ENCODE measurements at places on chromosomes 6 and 20.

DNA sequence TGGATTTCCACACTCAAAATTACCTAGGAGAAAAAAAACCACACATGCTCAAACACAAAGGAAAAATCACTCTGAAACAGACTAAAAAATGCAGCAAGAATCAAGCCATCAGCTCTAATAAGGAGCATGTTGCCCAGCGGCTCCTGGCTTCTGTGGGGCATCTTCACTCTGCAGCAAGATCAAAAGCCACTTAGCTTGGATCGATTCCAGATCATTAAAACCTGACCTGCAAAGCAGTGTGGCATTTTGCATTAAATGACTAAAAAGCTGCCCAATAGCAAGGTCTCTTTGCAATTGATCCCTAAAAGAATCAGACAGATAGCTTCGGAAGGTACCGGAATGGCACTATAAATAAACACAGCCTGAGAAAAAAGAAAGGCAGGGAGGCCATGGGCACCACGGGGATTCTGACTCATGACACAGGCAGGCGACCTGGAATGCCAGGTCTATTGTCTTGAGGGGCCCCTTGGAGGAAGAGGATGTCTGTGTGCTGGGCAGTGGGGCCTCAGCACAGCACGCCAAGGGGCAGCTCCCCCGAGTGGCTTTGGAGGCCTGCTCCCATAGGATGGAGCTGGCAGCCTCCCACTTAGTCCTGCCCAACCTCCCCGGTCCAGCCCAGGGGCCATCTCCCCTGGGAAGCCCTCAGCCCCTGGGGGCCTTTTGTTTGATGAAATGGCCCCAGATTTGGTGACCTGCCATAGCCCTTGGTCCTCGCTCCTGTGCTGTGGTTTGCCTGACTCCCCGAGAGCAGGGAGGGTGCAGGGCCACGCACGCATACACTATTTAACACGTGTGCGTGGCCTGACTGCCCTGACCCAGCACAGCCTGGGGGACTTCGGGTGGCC, 7.6 kb downstream of the LEMD2 start:
- DNase-seq, result peak; percentile 68

- no peak for DNase-seq
Measured at GRCh38 chr20:45212836-45213235, 6.0 kb downstream of the SEMG1 start.

DNA sequence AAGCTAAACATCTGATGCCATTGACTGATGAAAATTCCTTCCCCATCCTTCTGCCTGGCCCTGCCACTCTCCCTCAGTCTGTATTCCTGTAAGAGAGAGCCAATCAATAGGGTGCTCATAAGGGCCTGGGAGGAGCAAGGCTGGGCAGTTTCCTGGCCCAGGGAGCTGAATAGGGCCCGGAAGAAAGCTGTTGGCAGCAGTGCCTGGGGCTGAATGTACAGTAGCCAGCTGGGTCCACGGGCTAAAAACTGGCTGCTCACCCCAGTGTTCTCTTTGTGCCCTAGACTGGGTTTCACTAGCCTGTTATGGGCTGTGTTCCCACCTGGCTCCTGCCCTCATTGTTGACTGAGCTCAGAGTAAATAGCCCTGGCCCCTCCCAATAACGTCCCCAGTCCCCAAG, 1.7 kb upstream of the WFDC2 start:
- no peak for DNase-seq

GRCh38 chr6:150212778-150213177, 69.9 kb downstream of the PPP1R14C start:
- DNase-seq, result no peak

- no peak for DNase-seq
Measured at GRCh38 chr20:34540596-34541263, 17.8 kb upstream of the MAP1LC3A start.

GRCh38 chr6:161088676-161089328, 97.2 kb downstream of the MAP3K4 start:
- no peak for DNase-seq

DNA sequence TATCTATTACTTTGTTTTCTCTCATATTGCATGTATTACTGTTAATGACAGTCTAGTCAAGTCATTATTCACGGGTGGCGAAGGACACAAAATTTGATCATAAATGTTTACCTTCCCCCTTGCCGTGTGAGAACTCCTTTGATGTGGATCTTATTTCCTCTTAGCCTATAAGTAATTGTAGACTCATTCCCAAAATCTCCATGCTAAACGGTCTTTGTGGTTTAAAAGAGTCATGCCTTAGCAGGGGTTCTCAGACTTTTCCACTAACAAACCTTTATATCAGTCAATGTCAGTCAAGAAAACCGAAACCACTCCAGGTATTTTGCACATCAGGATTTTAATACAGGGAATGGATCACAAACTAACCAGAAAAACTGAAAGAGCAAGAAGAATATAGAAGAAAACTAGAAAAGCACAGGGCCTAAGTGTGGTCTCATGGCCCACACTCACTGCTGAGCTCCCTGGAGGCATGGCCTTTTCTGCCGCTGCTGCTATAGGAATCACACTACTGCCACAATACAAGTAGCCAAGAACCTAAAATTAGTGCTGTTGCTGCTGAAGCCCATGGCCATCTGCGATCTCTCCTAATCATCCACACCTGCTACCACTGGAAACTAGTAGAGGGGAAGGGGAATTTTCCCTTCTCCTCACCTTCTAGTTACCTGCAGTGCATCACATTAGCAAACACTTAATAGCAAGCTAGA, 186.0 kb upstream of the POU3F2 start:
- no peak for DNase-seq

DNA sequence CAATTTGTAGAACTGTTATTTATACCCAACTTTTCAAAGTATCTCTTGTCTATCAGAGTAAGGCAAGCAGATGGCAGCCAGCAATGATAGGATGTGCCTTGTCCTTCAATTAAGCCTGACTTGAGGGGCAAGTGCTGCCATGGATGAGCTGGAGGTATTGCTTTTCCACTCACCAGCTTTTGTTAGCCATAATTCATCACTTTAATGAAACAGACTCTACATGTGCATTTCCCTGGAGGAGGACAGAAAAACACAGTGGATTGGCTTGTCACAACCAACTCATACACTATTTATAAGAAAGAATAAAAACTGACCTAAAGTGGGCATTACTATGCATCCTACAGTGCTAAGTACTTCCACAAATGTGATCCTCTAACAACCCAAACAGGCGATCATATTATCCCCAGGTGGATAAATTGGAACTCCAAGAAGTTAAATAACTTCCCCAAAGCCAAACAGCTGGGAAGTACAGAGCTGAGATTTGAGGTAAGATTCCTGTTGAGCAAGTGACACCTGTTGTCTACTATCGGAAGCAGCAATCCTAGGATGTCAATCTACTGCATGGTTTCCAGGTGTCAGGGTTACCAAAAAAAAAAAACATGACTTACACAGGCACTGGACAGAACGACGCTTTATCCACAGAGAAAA, 73.9 kb upstream of the NRSN1 start:
- no peak for DNase-seq

DNA sequence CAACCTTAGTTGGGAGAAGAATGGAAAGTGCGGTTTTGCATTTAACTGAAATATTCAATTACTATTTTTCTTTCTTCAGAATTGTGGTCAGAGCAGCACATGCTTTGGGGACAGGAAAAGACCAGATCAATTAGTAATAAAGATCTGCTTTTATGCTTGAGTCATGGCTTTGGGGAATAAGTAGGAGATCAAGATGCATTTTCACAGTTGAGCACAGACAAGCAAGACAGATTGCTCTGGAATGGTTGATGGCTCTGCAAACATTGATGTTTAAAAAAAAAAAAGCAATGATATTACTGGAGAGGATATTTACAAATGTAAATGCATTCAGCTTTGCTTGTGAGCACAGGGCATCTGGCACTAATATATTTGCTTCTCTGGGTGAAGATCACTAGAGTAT, 224.4 kb upstream of the SASH1 start:
- no peak for DNase-seq

DNA sequence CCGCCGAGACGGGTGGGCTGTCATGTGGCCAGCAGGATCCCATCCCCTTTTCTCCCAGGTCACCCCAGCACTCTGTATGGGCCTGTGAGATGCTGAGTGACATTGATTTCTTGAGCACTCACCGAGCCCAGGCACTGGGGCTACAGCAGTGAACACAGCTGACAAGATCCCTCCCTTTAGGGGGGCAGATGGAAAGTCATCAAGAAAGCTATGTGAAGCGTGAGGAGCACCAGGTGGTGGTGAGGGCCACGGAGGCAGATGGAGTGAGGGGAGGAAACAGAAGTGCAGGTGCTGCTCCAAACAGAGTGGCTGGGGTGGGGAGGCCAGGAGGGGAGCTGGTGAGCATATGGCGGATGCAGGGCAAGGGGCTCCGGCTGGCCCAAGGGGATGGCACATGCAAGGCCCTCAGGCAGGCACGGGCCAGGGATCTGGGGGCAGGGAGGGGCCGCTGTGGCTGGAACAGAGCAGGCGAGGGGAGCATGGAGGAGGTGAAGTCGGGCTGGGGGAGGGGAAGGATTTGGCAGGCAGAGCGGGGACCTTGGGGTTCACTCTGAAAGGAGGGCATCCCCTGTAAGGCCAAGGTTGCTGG, 184.0 kb downstream of the BMP7 start:
- DNase-seq, result no peak

- DNase-seq, result no peak
Measured at GRCh38 chr6:12288914-12289313, 1.2 kb upstream of the EDN1 start.

DNA sequence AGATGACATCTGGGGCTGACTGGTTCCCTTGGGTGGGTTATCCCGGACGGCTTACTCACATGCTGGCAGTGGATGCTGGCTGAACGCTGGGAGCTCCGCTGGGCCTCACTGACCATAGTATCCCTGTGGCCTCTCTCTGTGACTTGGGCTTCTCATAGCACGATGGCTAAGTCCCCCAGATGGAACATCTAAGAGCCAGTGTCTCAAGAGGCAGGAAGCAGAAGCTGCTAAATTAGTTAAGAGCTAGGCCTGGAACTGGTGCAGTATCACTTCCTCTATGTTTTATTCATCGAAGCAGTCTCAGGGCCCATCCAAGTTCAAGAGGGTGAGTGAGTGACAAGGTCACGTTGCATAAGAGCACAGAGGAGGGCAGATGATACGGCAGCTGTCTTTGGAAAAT, 116.5 kb upstream of the LAMP5 start:
- no peak for DNase-seq

GRCh38 chr6:72974276-72974675, 251.0 kb downstream of the KHDC1L start:
- no peak for DNase-seq

DNA sequence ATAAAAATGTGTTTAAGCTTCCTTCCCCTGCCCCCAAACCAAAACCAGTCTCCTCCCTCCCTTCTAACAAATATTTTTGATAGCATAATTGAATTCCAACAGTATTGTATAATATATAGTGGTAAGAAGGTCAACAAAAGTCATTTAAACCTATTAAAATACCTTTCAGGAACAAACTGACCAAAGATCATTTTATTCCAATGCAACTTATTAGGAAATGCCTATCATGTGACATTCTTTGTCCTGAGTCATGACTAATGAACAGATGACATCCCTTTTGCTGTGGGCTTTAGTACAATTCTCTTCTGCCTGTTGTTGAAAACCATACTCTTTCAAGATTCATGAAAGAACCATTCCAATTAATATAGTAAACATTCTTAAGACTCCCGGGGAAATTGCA, 51.5 kb upstream of the TRAF3IP2 start:
- DNase-seq, result no peak

- peak; percentile 39 for DNase-seq
Measured at GRCh38 chr6:9412951-9413559, 977.7 kb upstream of the SLC35B3 start.

- DNase-seq, result no peak
Measured at GRCh38 chr20:11337361-11338130, 580.1 kb upstream of the BTBD3 start.

DNA sequence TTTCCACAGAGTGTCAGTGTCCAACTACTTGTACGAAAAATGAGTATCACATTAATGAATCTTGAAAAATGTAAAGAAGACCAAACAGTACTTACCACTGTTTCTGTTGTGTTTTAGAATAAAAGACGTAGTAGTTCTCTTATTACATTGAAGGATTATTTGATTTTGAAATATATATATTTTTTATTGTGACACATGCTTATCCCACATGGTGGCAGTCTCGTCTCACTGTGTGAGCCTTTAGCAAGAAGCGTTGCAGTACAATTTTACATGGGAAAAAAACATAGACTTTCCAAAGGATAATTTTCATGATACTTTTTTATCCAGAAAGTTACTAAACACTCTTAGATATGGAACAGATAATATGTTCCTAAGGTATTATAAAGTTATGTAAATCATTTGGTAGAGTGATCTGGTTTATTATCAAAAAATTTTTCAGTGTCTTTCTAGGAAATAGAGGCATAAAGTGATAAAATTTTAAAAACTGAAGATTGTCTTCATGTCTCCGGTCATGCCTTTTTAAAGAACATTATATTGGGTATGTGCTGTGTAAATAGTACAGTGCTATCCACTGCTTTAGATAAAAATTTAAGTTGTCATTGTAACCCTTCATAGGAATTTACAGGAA, 117.5 kb upstream of the SAMD5 start:
- peak; percentile 24 for DNase-seq

DNA sequence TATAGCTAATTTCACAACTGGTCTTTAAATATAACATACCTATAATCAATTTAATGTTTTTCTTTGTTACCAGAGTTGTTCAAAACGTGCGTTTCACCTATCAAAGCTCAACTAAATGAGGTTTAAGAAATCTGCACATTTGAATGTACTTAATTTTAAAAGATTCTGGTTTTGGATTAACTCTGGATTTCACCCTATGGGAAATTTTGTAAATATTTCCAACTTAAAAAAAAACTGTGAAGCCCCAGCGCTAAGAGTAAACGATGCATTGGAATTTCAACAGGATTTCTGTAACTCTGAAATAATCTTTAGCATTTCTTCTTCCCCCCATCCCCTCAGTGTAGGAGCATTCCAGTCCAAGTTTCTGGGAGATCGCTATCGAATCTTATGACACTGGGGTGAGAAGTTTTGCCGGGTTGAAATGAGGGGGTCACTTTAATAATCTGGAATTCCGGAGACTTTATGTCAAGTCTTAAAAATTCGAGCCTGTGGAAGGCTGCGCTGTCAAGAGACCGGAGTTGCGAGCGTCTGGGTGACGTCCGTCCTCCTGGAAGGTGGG, 643 bp upstream of the MAP3K4 start:
- no peak for DNase-seq

GRCh38 chr6:132929141-132929540, 114.8 kb downstream of the RPS12 start:
- DNase-seq, result no peak

DNA sequence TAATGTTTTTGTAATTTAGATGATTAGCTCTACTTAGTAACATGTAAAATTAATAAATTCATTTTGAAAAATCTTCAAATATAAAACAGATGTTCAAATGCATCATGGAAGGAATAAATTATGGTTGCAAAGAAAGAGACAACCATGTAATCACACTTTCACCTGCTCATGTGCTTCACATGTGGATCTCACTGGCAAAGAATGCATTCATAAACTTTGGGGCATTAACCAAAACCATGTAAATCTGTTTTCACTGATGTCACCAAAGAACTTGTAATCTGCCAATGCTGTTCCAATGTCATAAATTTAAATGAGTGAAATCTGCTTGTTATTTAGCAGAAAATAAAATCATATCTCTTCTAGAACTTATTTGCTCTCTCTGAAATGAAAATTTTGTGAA, 142.7 kb downstream of the TENT5A start:
- DNase-seq, result no peak

GRCh38 chr6:35977308-35977707, 47.1 kb downstream of the SLC26A8 start:
- DNase-seq, result no peak
